ENCODE measurements at places on chromosomes 12 and 14. TPM values are rescaled to one million over a fixed set of nuclear protein-coding genes. Genes with fewer than 3 reads are reported as not detected.
A peak's percentile ranks its signal among the peaks of the same experiment; 100 is the strongest.

DNA sequence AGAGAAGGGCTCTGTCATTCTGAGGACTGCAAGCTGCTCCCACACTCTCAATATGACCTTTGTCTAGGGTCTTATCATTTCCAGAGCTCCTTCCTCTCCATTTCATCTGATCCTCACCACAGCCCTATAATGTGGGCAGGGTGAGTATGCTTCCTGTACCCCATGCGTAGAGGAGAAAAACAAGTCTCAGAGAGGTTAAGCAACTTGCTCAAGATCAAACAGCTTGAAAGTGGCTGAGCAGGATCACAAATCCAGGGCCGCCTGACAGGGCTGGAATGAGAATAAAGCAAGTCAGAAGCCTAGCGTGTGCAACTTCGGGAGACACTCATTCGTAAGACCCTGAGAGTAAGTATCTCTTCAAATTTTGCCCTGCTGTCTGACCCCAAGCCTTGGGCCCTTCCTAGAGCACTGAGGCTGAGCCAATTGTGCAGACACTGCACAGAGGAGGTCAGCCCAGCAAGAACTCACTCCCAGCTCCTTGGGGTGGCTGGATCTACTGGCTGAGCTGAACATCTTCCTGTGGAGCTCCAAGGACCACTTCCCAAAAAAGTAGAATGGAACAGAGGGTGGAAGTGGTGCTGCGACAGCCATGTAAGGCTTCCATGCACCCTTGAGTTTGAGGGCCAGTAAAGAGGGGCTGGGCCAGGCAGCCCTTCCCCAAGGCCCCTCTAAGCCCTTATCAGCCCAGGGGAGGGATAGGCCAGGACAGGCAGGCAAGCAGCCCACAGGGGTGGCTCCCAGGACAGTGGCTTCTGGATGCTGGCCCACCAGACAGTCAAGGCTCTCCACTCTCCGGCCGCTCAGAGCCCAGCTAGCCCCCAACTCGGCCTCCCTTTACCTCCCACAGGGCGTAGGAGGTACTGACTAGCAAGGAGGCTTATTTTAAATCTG is 10.5 kb downstream of the ZFP36L1 start:
- DNase-seq: no peak

GRCh38 chr14:102055181-102055901 is 31.5 kb downstream of the HSP90AA1 start:
- DNase-seq: peak; percentile 61

DNA sequence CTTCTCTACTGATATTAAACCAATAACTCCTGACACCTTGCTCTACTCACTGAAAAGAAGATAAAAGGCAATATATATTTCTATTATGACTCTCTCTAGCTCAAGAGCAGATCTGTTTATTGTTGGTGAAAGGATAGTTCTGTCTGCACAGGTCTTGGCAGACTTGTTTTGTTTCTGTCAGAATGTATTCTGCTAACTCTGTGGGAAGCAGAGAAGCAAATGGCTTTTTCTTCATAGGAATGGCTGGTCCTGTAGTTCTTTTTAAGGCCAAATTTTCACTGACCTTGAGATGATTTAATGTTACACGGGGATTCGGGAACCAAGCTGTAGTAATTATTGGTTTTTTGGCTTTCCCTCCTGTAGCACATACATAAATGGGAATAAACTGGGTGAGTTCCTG is 512.1 kb downstream of the DIO2 start:
- DNase-seq: no peak

The ARHGAP9 gene
- 2.3 TPM for total RNA-seq

Data from H1 (cell line).